ENCODE measurements at places on chromosomes 7 and 10. TPM values are rescaled to one million over a fixed set of nuclear protein-coding genes. Genes with fewer than 3 reads are reported as not detected.

Gene AUTS2
- 24.4 TPM for total RNA-seq

Gene DYDC2
- 0.25 TPM for total RNA-seq

Gene CUL2
- 14.1 TPM for total RNA-seq

Gene ARHGAP22
- 2.3 TPM for total RNA-seq

Gene IGFBP1
- 29.3 TPM for total RNA-seq

Gene GRID2IP
- total RNA-seq: 0.08 TPM

Gene MMP21
- total RNA-seq: 0.37 TPM

GRCh38 chr7:147639037-147639436 is 951.5 kb upstream of the C7orf33 start:
- H3K27me3 ChIP-seq: no peaks in the 10 kb centered on the region
- H3K4me3 ChIP-seq: no peak overlapping the region
- H3K27ac ChIP-seq: no peak overlapping the region
- no peaks in the 10 kb centered on the region for H3K4me1 ChIP-seq
- H3K36me3 ChIP-seq: no peaks in the 10 kb centered on the region
- no peak for DNase-seq

- no peak overlapping the region for H3K27ac ChIP-seq
- H3K4me3 ChIP-seq: no peak overlapping the region
- no peak for DNase-seq
Measured at GRCh38 chr7:134612197-134612596, 34.5 kb upstream of the BPGM start.

- H3K4me1 ChIP-seq: no peaks in the 10 kb centered on the region
- H3K4me3 ChIP-seq: no peak overlapping the region
- no peaks in the 10 kb centered on the region for H3K27me3 ChIP-seq
- H3K27ac ChIP-seq: no peak overlapping the region
- no peaks in the 10 kb centered on the region for H3K36me3 ChIP-seq
Measured at GRCh38 chr7:15175152-15175551, 272.6 kb upstream of the DGKB start.

GRCh38 chr7:80826520-80827238 is 92.2 kb downstream of the SEMA3C start:
- no peaks in the 10 kb centered on the region for H3K4me1 ChIP-seq
- H3K27ac ChIP-seq: no peak overlapping the region
- no peaks in the 10 kb centered on the region for H3K36me3 ChIP-seq
- H3K27me3 ChIP-seq: no peaks in the 10 kb centered on the region

- no peak overlapping the region for H3K4me3 ChIP-seq
- DNase-seq: no peak
- no peaks in the 10 kb centered on the region for H3K27me3 ChIP-seq
Measured at GRCh38 chr10:130027716-130028464, 63.8 kb upstream of the EBF3 start.

DNA sequence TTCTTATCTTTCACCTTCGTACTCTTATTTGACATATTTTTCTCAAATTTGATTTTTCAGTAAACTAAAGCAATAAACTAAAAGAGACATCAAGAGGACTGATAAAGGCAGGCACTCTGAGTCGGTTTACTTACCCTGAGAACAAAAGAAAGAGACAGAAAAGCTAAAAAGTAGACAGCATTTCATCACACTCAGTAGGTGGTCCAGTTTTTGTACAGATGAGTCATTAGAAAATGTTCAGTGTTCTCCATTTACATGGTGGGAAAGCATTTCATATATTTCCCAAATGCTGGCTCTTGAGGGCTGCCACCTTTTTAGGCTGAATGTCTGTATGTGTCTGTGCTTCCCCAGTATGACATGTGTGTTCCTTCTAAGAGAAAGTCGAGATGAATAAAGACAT is 52.7 kb downstream of the NHLRC2 start:
- H3K27ac ChIP-seq: no peak overlapping the region
- DNase-seq: no peak
- no peak overlapping the region for H3K4me3 ChIP-seq
- no peaks in the 10 kb centered on the region for H3K27me3 ChIP-seq

DNA sequence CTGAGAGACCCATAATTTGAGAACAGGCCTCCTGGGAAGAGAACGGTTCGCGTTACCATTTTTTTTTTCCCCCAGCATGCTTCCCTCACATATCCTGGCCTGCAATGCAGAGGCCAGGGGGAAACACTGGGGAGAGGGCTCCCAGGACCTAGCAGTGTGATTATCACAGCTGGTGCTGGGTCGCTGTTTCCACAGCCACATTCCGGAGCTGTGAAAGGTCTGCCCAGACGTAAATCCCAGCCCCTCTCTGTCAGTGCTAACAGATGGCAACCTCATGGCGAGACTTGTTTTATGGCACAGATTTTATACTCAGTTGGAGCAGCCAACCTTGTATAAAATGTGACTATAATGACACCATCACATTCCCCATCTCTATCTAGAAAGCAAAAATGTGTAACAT is 150.5 kb downstream of the PLXDC2 start:
- no peaks in the 10 kb centered on the region for H3K36me3 ChIP-seq
- no peaks in the 10 kb centered on the region for H3K27me3 ChIP-seq
- DNase-seq: no peak
- H3K27ac ChIP-seq: no peak overlapping the region
- no peaks in the 10 kb centered on the region for H3K4me1 ChIP-seq
- no peak overlapping the region for H3K4me3 ChIP-seq

GRCh38 chr7:35729061-35729783 is 34.3 kb upstream of the HERPUD2 start:
- no peaks in the 10 kb centered on the region for H3K4me1 ChIP-seq
- no peak for DNase-seq
- no peaks in the 10 kb centered on the region for H3K27me3 ChIP-seq
- H3K27ac ChIP-seq: peak overlapping the region; percentile 31

- no peak overlapping the region for H3K27ac ChIP-seq
- H3K27me3 ChIP-seq: no peaks in the 10 kb centered on the region
- H3K4me3 ChIP-seq: no peak overlapping the region
Measured at GRCh38 chr10:126250527-126251310, 137.6 kb downstream of the ADAM12 start.

- no peak overlapping the region for H3K4me3 ChIP-seq
- no peaks in the 10 kb centered on the region for H3K27me3 ChIP-seq
- DNase-seq: no peak
- no peak overlapping the region for H3K27ac ChIP-seq
Measured at GRCh38 chr10:131685576-131685975, 215.2 kb upstream of the PPP2R2D start.

DNA sequence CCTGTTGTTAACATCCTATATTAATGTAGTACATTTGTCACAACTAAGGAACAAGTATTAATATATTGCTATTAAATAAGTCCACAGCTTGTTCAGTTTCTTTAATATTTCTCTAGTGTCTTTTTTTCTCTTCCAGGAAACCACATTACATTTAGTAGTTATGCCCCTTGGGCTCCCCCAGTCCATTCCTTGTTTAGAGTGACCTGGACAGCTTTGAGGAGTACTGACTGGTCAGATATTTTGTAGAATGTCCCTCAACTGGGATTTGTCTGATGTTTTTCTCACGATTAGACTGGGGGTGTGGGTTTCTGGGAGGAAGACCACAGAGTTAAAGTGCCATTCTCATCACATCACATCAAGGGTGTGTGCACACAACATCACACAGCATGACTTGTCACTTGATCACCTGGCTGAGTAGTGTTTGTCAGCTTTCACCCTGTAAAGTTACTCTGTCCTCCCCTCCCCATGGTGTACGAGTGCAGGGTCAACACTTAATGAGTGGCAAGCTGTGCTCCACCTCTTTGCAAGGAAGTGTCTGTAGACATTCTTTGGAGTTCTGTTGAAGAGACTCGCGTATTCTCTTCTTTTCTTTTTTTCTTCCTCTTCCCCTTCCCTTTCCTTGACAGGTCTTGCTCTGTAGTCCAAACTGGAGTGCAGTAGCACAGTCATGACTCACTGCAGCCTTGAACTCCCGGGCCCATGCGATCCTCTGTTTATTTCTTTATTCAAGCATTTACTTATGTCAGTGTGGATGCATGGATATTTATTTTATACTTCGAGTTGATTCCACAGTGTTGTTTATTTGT is 10.2 kb downstream of the LMTK2 start:
- H3K27ac ChIP-seq: no peak overlapping the region
- H3K36me3 ChIP-seq: no peaks in the 10 kb centered on the region
- no peaks in the 10 kb centered on the region for H3K4me1 ChIP-seq
- H3K27me3 ChIP-seq: no peaks in the 10 kb centered on the region
- no peak overlapping the region for H3K4me3 ChIP-seq

DNA sequence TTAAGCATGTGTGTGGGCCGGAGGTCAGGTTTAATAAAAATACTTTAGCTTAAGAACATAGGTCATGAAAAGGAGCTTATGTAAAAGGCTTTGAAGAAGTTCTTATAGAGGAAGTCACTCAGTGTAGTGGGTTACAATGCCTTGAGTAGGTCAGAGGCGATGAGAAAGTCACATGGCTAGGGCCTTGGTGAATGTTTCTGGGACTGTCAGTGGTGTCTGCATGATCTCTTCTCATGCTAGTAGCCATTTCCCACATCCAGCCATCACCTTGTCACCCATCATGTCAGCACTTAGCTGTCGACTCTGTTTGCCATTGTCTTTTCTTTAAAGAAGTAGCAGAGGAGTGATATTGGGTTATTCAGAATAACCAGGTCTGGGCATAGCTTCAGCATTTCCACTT is 236.6 kb downstream of the CDK14 start:
- no peak for DNase-seq
- H3K27ac ChIP-seq: no peak overlapping the region
- H3K36me3 ChIP-seq: no peaks in the 10 kb centered on the region

- H3K36me3 ChIP-seq: no peaks in the 10 kb centered on the region
- no peaks in the 10 kb centered on the region for H3K27me3 ChIP-seq
Measured at GRCh38 chr10:61842755-61843497, 58.6 kb upstream of the ARID5B start.

- no peak overlapping the region for H3K27ac ChIP-seq
- no peak overlapping the region for H3K4me3 ChIP-seq
- H3K4me1 ChIP-seq: no peaks in the 10 kb centered on the region
- no peaks in the 10 kb centered on the region for H3K36me3 ChIP-seq
Measured at GRCh38 chr10:86308056-86308455, 58.5 kb downstream of the GRID1 start.

DNA sequence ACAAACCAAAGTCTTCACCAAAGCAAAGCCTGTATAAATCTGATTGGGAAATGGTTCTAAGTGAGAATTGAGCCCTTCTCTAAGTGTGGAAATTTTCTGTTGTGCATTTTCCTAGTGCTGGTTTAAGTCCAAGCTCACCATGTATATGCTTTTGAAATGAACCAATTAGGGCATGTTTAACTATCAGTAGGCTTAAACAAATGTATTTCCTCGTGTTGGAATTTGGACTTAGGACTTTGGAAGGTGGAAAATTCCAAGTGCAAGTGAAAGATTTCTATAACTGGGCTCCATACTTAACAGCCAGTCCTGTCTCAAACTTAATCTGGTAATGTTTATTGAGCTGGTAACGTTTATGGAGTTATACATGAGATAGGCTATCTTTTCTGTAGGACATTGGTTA is 28.5 kb downstream of the CCNY start:
- no peaks in the 10 kb centered on the region for H3K27me3 ChIP-seq
- no peak overlapping the region for H3K27ac ChIP-seq

- no peak overlapping the region for H3K4me3 ChIP-seq
- DNase-seq: no peak
Measured at GRCh38 chr7:47301657-47302295, 280.1 kb downstream of the TNS3 start.

- DNase-seq: no peak
- H3K4me1 ChIP-seq: peaks cover 2% of the 10 kb centered on the region
- H3K27me3 ChIP-seq: no peaks in the 10 kb centered on the region
- H3K4me3 ChIP-seq: no peak overlapping the region
- H3K36me3 ChIP-seq: no peaks in the 10 kb centered on the region
- peak overlapping the region; percentile 57 for H3K27ac ChIP-seq
Measured at GRCh38 chr7:28686418-28686800, 271.7 kb downstream of the TRIL start.

- no peak for DNase-seq
- peaks cover 8% of the 10 kb centered on the region for H3K4me1 ChIP-seq
- H3K36me3 ChIP-seq: no peaks in the 10 kb centered on the region
Measured at GRCh38 chr7:130372402-130373165, 7.7 kb upstream of the CPA1 start.

DNA sequence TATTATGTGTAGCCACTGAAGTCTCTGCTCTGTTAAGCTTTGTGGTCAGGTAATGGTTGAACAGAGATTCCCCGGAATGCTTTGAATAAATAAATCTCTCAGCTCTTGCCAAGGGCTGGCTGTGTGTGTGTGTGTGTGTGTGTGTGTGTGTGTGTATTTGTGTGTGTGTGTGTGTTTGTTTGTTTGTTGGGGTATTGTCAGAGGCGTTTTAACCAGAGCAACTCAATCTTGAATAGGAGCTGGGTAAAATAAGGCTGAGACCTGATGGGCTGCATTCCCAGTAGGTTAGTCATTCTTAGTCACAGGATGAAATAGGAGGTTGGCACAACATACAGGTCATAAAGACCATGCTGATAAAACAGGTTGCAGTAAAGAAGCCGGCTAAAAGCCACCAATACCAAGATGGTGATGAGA is 256.2 kb upstream of the CACNA2D1 start:
- no peak overlapping the region for H3K4me3 ChIP-seq
- H3K27me3 ChIP-seq: peaks cover 4% of the 10 kb centered on the region
- no peak overlapping the region for H3K27ac ChIP-seq
- no peak for DNase-seq

GRCh38 chr7:25619963-25620799 is 391.9 kb upstream of the NPVF start:
- no peaks in the 10 kb centered on the region for H3K27me3 ChIP-seq
- H3K4me1 ChIP-seq: no peaks in the 10 kb centered on the region
- H3K36me3 ChIP-seq: no peaks in the 10 kb centered on the region
- no peak overlapping the region for H3K4me3 ChIP-seq
- no peak for DNase-seq

DNA sequence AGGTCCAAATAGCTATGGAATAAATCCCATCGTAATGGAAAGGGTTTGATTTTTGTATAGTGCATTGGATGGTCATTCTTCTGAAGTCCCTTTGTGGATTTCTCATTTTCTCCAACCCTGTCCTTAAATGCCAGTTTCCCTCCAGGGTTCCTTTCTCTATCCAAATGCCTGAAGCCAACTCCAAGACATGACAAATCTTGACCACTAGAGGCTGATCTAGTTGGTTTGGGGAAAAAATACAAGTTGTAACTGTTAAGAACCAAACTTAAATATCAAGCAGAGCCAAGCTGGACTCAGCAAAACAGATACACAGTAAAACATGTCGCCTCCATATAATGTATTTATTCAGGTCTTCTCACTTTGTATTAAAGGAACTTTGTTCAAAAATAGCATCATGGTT is 28.7 kb downstream of the FRMD4A start:
- no peak overlapping the region for H3K4me3 ChIP-seq
- H3K27me3 ChIP-seq: peaks cover 4% of the 10 kb centered on the region
- H3K36me3 ChIP-seq: no peaks in the 10 kb centered on the region
- H3K4me1 ChIP-seq: peaks cover under 1% of the 10 kb centered on the region

- no peaks in the 10 kb centered on the region for H3K36me3 ChIP-seq
- no peaks in the 10 kb centered on the region for H3K4me1 ChIP-seq
- no peak overlapping the region for H3K27ac ChIP-seq
- no peak for DNase-seq
- no peaks in the 10 kb centered on the region for H3K27me3 ChIP-seq
- H3K4me3 ChIP-seq: no peak overlapping the region
Measured at GRCh38 chr10:85795460-85795859, 571.1 kb downstream of the GRID1 start.

All from liver (tissue), 10 donors.